ENCODE measurements at places on chromosomes 3 and 15.

- H3K27me3 ChIP-seq: peaks cover 87% of the 10 kb centered on the region
- no peak overlapping the region for H3K27ac ChIP-seq
- H3K4me1 ChIP-seq: no peaks in the 10 kb centered on the region
Observed at GRCh38 chr3:147361454-147362420, 44.6 kb downstream of the ZIC4 start.

DNA sequence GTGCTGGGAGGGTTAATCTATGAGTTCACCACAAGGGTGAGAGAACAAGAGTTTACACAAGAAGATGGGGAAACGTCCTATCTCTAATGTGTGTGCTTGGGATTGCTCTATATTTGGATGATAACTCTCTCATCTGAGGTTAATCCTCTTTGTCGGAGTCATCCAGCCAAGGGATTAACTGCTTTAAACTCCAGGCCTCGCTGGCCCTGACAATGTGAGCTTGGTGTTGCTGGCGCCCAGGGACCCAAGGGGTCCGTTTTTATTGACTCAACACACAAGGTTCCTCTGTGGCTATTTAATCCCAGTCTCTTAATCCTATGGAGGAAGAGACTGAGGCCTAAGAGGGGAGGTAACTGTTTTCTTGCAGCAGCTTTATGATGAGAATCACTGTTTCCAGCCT is 14.2 kb downstream of the SV2B start:
- no peaks in the 10 kb centered on the region for H3K4me1 ChIP-seq
- H3K36me3 ChIP-seq: no peaks in the 10 kb centered on the region
- H3K27me3 ChIP-seq: peaks cover 9% of the 10 kb centered on the region
- no peak overlapping the region for H3K4me3 ChIP-seq
- no peak overlapping the region for H3K27ac ChIP-seq

DNA sequence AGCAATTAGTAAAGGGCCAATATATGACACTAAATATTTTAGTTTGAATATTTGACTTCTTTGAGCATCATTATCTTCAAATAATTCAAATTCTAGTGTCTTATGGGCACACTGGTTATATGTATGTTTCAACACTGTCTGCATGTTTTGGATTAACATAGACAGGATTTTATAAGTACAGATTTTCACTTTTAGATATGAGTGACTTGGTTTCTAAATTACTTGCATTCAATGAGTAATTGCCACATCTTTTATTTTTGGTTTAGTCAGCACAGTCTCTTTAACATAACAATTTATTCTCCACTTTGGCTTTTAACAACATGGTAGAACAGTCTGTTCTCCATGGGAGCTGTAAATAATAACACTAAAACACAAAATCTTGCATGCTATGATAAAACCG is 674.8 kb downstream of the TBL1XR1 start:
- H3K4me3 ChIP-seq: no peak overlapping the region
- H3K27ac ChIP-seq: no peak overlapping the region
- H3K27me3 ChIP-seq: no peaks in the 10 kb centered on the region
- no peak for DNase-seq

DNA sequence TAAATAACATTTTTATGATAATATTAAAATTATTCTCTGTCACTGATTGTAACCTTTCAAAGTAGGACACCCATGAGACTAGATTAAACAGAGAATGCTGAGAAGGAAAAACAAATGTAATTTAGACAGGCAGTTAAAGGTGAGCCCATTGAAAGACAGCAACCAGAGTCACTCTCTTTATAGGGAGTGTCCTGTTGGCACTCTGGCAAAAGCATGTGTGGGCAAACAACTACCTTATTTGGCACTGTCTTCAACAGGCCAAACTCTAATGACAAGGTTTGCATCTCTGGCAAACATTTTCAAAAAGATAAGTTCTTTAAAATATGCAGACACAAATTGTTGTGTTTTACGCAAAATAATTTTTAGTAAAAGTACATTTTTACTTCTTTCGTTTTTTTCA is 29.8 kb downstream of the NFKBIZ start:
- no peak overlapping the region for H3K4me3 ChIP-seq
- no peaks in the 10 kb centered on the region for H3K36me3 ChIP-seq
- DNase-seq: no peak
- H3K4me1 ChIP-seq: peaks cover 6% of the 10 kb centered on the region

GRCh38 chr3:10527295-10528001 is 22.1 kb upstream of the ATP2B2 start:
- DNase-seq: no peak
- no peaks in the 10 kb centered on the region for H3K4me1 ChIP-seq
- H3K36me3 ChIP-seq: no peaks in the 10 kb centered on the region
- no peak overlapping the region for H3K27ac ChIP-seq

Data from MCF 10A (cell line).